Neural crest cell (in vitro differentiated cells): ENCODE measurements at places on chromosomes 2 and 18. TPM values are rescaled to one million over a fixed set of nuclear protein-coding genes. Genes with fewer than 3 reads are reported as not detected.

DNA sequence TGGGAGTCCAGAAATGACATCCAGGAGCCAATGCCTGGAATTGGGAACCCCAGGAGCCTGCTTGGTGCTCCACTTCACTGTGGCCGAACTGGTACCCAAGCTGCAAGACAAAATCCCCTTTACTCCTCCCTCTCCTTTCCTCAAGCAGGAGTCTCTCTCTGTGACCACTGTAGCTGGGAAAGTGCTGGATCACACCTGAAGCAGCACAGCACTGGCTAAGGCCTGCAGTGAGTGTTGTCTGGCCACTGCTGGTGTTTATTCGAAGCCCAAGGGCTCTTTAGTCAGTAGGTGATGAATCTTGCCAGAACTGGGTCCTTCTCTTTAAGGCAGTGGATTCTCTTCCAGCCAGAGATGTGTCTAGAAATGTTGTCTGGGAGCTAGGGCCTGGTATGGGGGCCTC lies 26.4 kb downstream of the STPG4 start:
- peaks cover 9% of the 10 kb centered on the region for H3K36me3 ChIP-seq
- H3K27ac ChIP-seq: no peak overlapping the region
- peaks cover 5% of the 10 kb centered on the region for H3K4me1 ChIP-seq

GRCh38 chr2:191165176-191165643 lies 14.4 kb upstream of the STAT4 start:
- no peaks in the 10 kb centered on the region for H3K27me3 ChIP-seq
- no peak for DNase-seq
- no peak overlapping the region for H3K27ac ChIP-seq
- peaks cover 15% of the 10 kb centered on the region for H3K4me1 ChIP-seq
- H3K36me3 ChIP-seq: no peaks in the 10 kb centered on the region
- no peak overlapping the region for H3K4me3 ChIP-seq

DNA sequence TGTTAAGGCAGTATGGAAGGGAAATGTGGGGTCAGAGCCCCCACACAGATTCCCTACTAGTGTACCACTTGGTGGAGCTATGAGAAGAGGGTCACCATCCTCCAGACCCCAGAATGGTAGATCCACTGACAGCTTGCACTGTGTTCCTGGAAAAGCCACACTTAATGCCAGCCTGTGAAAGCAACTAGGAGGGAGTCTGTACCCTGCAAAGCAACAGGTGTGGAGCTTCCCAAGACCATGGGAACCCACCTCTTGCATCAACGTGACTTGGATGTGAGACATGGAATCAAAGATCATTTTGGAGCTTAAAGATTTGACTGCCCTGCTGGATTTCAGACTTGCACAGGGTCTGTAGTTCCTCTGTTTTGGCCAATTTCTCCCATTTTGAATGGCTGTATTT lies 10.8 kb upstream of the SCN1A start:
- no peak overlapping the region for H3K27ac ChIP-seq
- no peaks in the 10 kb centered on the region for H3K36me3 ChIP-seq
- H3K4me1 ChIP-seq: peaks cover 2% of the 10 kb centered on the region
- H3K4me3 ChIP-seq: no peak overlapping the region
- DNase-seq: no peak
- no peaks in the 10 kb centered on the region for H3K27me3 ChIP-seq

DNA sequence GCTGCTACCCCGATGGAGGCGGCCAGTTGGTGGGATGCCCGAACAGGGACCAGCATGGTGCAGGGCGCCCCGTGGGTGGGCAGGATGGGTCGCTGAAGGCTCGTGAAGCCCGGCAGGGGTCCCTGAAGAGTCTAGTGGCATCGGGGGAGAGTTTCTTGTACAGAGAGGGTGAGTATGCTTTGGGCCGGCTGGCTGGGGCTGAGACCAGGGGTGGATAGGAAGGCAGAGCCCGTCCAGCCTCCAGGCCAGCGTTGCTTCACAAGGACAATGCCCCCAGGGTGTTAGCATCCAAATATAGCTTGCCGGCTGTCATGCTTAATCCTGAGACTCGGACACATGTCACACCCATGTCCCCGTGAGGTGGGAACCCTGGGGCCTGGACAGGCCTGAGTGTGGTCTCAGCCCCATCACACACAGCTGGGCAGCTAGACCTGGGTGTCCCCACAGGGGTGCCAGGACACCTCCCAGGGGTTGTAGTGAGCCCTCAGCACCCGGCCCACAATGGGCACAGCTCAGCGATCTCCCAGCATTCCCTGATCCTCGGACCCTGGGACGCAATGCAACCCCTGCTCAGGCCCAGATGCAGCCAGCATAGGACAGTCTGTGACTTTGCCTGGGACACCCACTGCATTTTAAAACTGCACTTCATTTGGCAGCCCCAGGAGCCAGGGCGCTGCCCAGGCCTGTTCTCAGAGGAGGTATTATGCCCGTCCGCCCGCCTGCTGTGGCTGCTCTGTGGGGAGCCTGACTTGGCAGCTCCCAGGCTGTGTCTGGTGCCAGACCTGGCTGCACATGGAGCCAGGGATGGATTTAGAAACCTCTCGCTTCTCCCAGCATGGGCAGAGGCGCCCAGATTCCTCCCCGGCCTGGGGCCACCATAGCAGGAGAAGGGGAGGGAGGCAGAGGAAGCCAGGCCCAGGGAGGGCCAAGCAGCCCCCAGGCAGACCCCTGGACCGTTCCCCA lies 36.4 kb downstream of the RAMP1 start:
- no peak overlapping the region for H3K4me3 ChIP-seq
- H3K27me3 ChIP-seq: no peaks in the 10 kb centered on the region
- no peak for DNase-seq
- peaks cover 24% of the 10 kb centered on the region for H3K4me1 ChIP-seq
- H3K27ac ChIP-seq: peak overlapping the region; percentile 57
- no peaks in the 10 kb centered on the region for H3K36me3 ChIP-seq

DNA sequence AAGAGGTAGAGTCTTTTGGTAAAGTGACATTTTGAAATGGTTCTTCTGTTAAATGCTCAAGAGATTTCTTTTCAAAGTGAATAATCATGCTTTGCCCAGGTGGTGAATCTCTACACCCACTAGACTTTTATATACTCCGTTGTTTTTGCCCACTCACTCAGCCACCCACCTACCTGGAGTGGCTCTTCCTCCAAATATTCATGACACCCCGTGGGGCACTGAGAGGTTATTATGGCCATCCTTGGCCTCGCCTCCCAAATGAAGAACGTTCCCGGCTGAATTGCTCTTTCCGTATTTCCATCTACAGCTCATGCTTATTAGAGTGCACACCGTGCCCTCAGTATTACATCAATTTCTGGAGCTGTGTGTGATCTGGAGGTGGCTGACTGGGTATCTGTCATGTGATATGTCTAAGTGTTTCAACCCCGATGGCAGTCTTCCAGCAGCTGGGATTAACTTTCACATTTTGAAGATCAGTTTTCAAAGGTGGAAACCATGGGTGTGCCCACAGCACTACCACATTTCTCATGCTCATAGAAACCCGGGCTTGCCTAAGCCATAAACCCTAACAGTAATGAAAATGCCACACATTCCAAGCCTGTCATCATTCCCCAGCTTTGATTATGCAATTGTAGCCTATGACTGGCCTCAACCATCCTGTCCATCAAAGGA lies 406.6 kb upstream of the MMADHC start:
- H3K36me3 ChIP-seq: peaks cover 4% of the 10 kb centered on the region
- no peak for DNase-seq
- H3K4me3 ChIP-seq: no peak overlapping the region
- H3K27me3 ChIP-seq: no peaks in the 10 kb centered on the region
- no peak overlapping the region for H3K27ac ChIP-seq

- no peak overlapping the region for H3K27ac ChIP-seq
- peaks cover 4% of the 10 kb centered on the region for H3K36me3 ChIP-seq
- H3K27me3 ChIP-seq: peaks cover 2% of the 10 kb centered on the region
- DNase-seq: no peak
Observed at GRCh38 chr2:175914846-175915245, 87.2 kb downstream of the LNPK start.

- H3K36me3 ChIP-seq: peaks cover 9% of the 10 kb centered on the region
- H3K4me3 ChIP-seq: no peak overlapping the region
- H3K27ac ChIP-seq: no peak overlapping the region
- H3K27me3 ChIP-seq: no peaks in the 10 kb centered on the region
- no peak for DNase-seq
Observed at GRCh38 chr18:47912794-47913585, 17.5 kb downstream of the SMAD2 start.

DNA sequence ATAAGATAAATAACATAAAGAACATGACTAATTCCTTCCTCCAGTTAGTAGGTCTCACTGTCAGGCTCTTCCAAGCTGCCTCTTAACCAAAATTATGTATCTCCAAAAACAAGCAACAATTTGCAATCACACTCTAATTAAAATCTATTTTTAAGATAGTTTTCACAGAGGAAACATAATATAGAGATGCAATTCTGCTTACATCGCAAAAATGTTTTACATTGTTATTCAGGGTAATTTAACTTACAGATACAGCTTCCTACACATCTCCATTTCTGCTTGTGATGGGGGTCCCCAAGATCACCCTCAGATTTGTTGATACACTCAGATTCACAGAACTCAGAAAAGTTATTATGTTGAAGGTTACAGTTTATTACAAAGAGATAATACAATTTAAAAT lies 115.5 kb downstream of the DSC3 start:
- no peak for DNase-seq
- H3K27me3 ChIP-seq: no peaks in the 10 kb centered on the region
- no peaks in the 10 kb centered on the region for H3K36me3 ChIP-seq
- no peak overlapping the region for H3K4me3 ChIP-seq

DNA sequence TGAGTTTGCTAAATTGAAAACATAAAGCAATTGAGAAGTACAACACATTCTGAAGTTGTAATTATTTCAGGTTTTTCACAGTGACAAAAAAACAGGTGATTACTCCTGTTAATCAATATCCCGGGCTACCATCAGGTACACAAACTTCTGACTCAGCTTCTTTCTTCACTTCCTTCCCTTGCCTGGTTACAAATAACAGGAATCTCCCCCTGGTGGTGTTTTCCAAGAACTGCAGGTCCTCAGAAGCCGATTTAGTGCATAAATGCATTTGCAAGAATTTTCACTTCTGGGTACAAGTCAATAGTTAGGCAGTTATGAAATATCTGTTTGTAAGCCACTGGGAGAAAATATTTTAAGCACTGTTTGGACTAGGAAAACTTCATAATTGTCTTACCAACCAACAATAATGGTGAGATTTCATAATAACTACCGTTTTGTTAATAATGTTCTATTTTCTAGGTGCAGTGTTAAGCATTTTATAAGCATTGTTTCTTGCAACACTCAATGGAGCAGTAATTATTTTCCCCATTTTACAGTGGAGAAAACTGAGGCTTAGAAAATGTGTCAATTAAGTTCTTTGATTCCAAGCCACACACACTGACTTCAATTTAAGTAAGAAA lies 12.4 kb upstream of the GMCL1 start:
- no peak overlapping the region for H3K4me3 ChIP-seq
- H3K36me3 ChIP-seq: no peaks in the 10 kb centered on the region
- no peak overlapping the region for H3K27ac ChIP-seq
- peak; percentile 59 for DNase-seq
- no peaks in the 10 kb centered on the region for H3K4me1 ChIP-seq

- no peak for DNase-seq
- no peaks in the 10 kb centered on the region for H3K27me3 ChIP-seq
- no peaks in the 10 kb centered on the region for H3K36me3 ChIP-seq
- no peak overlapping the region for H3K4me3 ChIP-seq
- no peaks in the 10 kb centered on the region for H3K4me1 ChIP-seq
Observed at GRCh38 chr2:126761981-126762878, 106.3 kb downstream of the GYPC start.

Gene TXNL4A
- total RNA-seq: 140 and 144 TPM in 2 replicates

Gene KCNJ3
- 0.05 TPM in 2 replicates for total RNA-seq

Gene LAMA3
- total RNA-seq: 0.25 and 0.35 TPM in 2 replicates

Gene LCT
- 0.14 and 0.19 TPM in 2 replicates for total RNA-seq

Gene IL1RN
- total RNA-seq: not detected in 2 replicates

Gene SLC9A2
- total RNA-seq: 0.09 TPM in 1 of 2 replicates, not detected in the other
